ENCODE measurements at places on chromosomes 1 and 21.
A peak's percentile ranks its signal among the peaks of the same experiment; 100 is the strongest.

GRCh38 chr1:23211955-23212354 lies 5.3 kb downstream of the HTR1D start:
- DNase-seq = no peak

GRCh38 chr1:197465528-197466327 lies 197.7 kb downstream of the CRB1 start:
- no peak for DNase-seq

GRCh38 chr1:170162459-170163246 lies 16.9 kb downstream of the NTMT2 start:
- no peak for DNase-seq

DNA sequence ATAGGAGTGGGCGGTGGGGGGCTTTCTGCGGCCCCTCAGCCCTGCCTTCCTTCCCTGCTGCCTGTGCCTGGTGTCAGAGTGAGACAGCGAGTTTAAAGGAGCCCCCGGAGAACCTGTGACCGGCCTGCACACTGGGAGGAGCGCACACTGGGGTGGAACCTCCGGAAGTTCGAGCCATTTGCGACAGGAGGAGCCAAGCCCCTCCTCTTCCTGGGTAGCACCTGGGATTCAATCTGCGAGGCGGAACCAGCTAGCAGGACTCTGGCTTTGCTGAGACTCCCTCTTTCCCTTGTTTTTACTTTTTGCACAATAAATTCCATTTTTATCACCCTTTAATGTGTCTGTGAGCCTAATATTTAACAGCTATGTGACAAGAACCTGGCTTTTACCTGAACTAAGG lies 540.6 kb downstream of the NPHP4 start:
- no peak for DNase-seq

- no peak for DNase-seq
These were observed 58.7 kb downstream of the KIF14 start for GRCh38 chr1:200561856-200562214.

DNA sequence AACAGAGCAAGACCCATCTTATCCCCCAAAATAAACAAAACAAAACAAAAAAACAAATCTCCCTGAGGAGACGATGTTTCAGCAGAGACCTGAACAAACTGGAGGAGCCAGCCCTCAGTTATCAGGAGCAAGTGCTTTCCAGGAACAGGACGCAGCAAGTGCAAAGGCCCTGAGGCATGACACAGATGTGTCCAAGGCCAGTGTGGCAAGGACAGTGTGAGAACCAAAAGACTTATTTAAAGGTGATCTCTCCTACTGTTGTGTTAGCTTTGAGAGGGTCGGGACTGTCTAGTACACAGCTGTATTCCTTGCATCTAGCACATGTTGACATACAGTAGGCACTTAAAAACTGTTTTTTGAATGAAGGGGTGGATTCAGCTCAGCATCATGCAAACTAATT lies 48.0 kb downstream of the FOXD2 start:
- no peak for DNase-seq

GRCh38 chr1:75520862-75521475 lies 89.9 kb downstream of the SLC44A5 start:
- DNase-seq = no peak

- no peak for DNase-seq
These were observed 45.5 kb downstream of the NMNAT2 start for GRCh38 chr1:183372586-183373230.

DNA sequence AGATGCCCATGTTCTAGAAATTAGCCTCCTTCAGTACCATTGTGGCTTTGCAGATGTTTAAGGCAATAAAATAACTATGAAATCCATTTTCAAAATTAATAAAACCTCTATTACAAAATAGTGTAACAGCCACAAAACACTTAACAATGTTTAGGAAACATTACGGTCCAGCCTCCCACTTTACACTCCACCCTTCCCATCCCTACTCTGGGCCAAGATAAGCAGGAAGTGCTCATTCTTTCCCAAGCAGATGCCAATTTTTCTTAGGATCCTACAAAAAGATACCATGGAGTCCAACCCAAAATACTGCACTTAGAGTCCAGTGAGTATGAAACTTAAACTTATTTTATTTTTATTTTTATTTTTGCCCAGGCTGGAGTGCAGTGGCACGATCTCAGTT lies 150.8 kb downstream of the NR5A2 start:
- DNase-seq = no peak

- DNase-seq = no peak
These were observed 625 bp upstream of the NEGR1 start for GRCh38 chr1:72283022-72283306.

GRCh38 chr1:40627987-40628902 lies 37.2 kb downstream of the RIMS3 start:
- peak; percentile 13 for DNase-seq

GRCh38 chr1:212077028-212077427 lies 41.5 kb downstream of the DTL start:
- no peak for DNase-seq

DNA sequence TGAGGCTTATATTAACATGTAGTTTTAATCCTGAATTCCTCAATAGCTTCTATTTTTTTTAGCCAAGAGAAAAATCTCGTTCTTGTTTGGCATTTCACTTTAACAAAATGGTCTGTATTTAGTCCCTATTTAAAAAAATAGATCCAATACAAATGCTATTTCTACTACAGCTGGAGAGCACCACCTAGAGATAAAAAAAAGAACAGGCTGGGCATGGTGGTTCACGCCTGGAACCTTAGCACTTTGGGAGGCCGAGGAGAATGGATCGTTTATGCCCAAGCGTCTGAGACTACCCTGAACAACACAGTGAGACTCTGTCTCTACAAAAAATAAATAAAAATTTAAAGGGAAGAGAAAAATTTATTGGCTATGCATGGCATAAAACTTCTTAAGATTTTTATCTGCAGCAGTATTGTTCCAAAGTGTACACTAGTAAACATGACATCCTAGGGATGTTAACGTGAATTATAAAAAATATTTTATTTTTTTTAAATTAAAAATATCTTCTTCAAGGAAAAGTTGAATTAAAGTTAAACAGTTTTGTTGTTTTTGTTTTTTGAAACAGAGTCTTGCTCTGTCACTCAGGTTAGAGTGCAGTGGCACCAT lies 4.4 kb downstream of the ST7L start:
- DNase-seq = peak; percentile 53

DNA sequence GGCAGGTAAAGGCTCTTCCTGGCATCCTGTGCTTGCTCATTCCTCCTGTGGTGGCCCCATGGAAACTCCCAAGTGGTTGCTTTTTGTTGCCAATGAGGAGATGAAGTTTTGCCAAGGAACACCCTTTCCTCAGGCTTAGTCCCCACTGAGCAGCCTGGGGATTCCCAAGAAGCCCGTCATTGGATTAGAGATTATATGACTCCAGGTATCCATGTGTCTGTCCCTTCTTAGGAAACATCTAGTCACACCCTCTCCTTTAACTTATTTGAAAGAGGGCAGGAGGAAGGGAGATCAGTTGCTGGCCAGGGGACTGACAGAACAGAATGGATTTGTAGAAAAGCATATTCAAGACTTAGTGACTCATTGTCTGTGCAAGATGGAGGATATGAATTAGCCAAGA lies 3.8 kb upstream of the LCE3A start:
- no peak for DNase-seq

- no peak for DNase-seq
These were observed 177.3 kb downstream of the CACNA1E start for GRCh38 chr1:181660621-181661020.

- no peak for DNase-seq
These were observed 217.5 kb downstream of the FAF1 start for GRCh38 chr1:50742523-50742922.

- no peak for DNase-seq
These were observed 47.1 kb upstream of the ETS2 start for GRCh38 chr21:38758501-38759214.

DNA sequence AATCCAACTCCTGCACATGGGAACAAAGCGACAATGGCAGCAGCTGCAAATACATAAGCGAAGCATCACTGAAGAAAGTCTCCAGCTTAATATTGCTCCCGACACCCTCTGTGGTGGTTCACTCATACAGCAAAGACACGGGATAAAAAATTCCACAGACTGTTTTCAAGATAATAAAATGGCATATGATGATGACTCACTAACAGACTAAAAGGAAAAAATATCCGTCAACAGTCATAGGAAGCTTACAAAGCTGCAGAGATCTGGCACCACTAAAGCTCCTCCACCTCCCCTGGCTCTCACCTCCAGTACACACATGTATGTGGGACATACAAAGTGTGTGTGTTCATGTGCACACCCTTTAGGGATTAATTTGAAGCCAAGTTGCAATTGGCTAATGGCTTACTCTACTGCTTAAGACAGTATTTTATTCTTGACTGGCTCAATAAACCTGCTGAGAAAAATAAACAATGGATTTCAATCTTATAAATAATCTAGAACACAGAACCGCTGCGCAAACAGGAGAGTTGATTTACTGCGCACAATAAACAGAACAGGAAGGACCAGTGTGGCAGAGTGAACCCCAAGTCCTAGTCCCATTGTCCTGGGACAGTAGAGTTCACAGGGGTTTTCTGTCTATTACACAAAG lies 94.4 kb downstream of the SLC45A1 start:
- DNase-seq = no peak

DNA sequence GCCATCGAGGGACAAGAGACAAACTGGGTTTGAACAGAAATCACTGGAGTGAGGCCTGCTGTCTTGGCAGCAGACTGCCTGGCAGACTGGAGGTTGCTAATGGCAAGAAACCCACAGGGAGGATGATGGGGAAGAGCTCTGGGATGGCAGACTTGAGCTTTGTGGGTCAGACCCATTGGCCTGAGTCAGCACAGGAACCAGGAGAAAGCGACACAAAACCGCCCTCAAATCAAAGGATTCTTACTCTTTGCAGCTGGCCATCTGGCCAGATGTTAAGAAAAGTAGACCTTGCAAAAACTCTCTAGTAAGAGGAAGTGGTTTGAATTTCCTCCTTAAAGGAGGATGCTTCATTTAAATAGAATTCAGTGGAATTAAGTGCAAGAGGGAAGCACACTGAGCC lies 195.2 kb upstream of the JUN start:
- no peak for DNase-seq

DNA sequence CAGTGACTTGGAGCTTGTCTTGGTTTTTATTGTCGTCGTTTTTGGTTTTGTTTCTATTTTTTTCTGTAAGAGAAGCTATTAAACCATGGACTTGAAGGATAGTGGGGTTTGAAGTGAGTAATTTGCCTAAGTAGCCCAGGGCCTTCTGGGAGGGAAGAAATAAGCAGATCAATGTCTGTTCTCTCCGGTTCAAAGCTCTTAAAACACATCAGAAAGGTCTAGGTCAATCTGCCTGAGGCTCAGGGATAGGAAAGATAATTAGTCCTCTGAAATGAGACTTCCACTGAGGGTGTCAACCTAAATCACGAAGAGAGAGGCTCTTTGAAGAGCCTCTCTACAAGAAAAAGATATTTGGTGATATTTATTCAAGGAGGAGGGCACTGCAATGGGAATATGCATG lies 178.0 kb downstream of the MATN1 start:
- DNase-seq = no peak

- DNase-seq = no peak
These were observed 310.2 kb downstream of the MRPL39 start for GRCh38 chr21:25297117-25297516.

DNA sequence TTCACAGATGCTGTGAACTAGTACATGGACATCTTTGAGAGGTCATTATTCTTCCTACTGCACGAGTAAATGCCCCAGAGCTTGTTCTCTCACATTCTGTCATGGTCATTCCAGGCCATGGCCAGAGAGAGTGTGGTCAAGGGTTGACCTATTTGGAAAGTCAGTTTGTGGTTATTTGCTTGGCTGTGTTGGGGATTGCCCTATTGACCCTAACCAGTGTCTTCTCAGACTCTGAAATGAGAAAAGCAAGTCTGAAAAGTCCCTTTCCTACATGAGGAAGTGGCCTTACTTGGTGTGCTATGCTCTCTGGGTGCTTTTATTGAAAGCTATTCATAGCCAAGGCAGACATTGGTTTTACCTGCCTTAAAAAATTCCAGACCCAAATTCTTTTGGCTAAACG lies 26.6 kb downstream of the CLIC6 start:
- DNase-seq = no peak

GRCh38 chr1:63854091-63854490 lies 80.3 kb downstream of the ROR1 start:
- DNase-seq = no peak

DNA sequence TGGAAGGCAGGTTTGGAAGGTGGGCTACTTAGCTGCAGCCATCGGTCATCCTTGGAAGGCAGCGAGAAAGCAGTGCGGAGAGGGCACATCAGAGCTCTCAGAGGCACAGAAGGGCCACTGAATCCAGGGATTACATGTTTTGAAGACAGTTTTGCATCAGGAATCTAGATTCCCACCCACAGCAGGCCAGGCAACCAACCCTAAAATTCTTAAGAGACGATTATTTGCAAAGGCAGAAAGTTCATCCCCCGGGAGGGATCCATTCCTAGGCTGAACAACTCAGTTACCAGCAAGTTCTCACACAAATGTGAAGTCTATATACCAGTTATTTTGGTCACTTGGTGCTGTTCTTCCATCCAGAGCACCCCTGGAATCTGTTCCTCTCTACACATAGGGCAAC lies 457.3 kb upstream of the VAMP3 start:
- DNase-seq = no peak

DNA sequence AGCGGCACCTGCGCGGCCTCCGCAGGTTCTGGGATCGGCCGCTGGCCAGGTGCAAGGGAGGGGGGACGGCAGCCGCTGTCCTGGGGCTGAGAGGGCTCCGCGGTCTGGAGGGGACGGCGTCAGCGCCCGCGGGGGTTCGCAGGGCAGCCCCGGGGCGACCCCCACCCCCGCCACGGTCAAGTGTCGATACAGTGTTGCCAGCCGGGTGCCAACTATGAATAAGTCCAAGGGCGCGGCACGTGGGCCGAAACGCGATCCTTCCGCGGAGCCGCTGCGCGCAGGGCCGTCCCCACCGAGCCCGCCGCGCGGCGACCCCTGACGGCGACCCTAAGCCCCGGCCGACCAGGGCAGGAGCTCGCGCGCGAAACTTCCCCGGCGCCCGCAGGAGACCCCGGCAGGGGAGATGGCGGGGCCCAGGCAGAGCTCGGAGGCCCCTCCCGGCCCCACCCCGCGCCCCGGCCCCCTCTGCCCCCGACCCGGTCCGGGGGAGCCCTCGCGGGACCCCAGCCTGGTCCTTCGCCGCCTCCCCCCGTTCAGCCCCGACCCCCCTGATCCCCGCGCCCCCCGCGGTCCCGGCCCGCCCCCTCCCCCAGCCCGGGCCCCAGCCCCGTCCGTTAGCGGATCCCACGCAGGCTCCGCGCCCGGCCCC lies 586 bp upstream of the AGPAT3 start:
- DNase-seq = peak; percentile 37

DNA sequence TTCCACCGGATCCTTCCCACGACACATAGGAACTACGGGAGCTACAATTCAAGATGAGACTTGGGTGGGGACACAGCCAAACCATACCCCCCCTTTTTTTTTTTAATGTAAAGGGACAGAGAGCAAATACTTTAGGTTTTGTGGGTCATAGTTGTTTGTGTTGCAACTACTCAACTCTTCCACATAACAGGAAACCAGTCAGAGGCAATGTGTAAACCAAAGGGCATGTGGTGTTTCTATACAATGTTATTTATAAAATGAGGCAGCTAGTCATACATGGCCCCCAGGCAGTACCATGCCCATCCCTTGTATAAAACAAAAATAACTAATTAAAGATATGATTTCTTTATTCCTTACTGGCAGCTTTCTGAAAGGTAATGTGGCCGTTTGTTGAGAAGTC lies 845.4 kb upstream of the ADAMTS5 start:
- no peak for DNase-seq
